Stimulated activated CD4-positive, alpha-beta T cell treated with anti-CD3 and anti-CD28 coated beads, Interleukin-2, amount 100 ng/mL, for 24 hours (primary cell): ENCODE measurements at places on chromosomes 7 and 10.

GRCh38 chr7:106257752-106258151 lies 27.0 kb downstream of the NAMPT start:
- DNase-seq: no peak

DNA sequence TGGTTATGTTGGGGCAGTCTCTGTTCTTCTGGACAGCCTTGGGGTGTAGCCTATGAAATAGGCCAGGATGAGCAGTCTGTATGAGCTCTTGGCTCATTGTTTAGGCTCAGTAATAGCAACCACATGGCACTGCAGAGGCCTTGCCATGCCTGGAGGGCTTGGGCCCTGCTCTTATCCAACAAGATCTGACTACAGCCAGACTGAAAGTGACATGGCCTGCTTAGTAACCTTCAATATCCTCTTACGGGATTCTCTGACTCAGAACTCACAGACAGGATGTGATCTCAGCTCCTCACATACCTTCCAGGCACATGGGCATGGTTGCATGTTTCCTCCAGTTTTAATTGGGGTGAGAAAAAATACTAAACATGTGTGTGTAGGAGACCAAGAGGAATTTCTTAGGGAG lies 289.3 kb downstream of the PTEN start:
- DNase-seq: peak; percentile 54

DNA sequence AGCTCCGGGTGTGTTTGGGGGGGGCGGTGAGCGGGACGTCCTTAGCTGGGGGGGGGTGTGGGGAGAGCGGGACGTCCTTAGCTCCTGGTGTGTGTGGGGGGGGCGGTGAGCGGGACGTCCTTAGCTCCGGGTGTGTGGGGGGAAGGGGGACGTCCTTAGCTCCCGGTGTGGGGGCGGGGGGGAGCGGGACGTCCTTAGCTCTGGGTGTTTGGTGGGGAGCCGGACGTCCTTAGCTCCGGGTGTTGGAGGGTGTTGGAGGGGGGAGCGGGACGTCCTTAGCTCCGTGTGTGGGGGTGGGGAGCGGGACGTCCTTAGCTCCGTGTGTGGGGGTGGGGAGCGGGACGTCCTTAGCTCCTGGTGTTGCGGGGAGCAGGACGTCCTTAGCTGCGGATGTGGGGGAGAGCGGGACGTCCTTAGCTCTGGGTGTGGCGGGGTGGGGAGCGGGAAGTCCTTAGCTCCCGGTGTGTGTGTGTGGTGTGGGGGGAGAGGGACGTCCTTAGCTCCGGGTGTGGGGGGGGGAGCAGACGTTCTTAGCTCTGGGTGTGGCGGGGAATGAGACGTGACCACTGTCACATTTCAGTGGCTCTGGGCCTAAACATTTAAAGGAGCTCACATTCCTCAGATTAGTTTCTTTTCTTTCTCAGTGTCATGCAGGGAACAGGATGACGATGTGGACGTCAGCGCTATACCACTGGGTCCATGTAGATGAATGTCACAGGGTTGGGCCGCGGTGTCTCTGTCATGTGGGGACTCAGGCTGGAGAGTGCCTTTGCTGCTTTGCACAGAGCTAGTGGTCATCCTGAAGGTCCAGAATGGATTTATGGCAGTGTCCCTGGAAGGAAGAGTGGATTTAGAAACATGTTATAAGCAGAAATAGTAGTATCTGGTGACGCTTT lies 7.5 kb downstream of the DYNC2I1 start:
- peak; percentile 45 for DNase-seq

- no peak for DNase-seq
Observed at GRCh38 chr7:152661479-152661878, 14.5 kb downstream of the XRCC2 start.

DNA sequence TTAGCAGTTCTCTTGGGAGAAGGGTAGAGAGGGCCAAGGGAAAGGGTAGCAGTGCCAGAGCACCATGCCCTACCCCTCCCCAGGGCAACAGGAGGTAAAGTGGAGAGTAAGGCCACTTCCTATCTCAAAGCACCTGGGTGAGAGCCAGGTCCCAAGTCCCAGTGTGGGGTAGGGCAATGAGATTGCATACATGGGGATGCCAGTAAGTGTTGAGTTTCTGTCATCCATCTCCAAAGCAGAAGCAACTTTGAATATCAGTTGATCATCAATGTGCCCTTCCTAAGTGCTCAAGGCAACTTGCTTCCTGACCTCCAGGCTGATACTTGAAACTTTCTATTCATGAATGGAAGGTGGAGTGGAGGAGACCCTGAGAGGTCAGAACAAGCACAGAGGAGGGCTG lies 2.2 kb upstream of the CAMK2G start:
- DNase-seq: no peak

DNA sequence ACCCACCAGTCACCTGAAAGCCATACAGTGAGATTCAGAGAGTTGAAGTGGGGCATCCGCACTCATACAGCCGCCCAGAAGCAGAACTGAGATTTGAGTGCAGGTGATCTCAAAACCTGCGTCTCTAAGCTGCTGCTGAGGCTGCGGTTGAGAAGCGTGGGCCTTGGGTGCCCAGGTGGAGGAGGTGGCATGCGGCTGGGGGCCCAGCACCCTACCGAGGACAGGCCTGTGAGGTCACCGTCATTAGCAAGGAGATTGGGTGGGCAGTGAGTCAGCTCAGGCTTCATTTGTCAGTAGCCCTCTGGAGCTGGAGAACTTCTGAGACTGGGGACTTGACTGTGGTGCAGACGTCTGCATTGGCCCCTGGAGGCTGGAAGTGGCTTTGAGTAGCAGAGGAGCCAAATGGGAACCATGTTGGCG lies 29.8 kb downstream of the ZMIZ1 start:
- no peak for DNase-seq

- DNase-seq: no peak
Observed at GRCh38 chr7:136728945-136729344, 139.5 kb upstream of the CHRM2 start.

GRCh38 chr7:12056381-12056780 lies 154.7 kb upstream of the TMEM106B start:
- no peak for DNase-seq

- DNase-seq: peak; percentile 15
Observed at GRCh38 chr10:22849077-22849805, 78.6 kb upstream of the ARMC3 start.

DNA sequence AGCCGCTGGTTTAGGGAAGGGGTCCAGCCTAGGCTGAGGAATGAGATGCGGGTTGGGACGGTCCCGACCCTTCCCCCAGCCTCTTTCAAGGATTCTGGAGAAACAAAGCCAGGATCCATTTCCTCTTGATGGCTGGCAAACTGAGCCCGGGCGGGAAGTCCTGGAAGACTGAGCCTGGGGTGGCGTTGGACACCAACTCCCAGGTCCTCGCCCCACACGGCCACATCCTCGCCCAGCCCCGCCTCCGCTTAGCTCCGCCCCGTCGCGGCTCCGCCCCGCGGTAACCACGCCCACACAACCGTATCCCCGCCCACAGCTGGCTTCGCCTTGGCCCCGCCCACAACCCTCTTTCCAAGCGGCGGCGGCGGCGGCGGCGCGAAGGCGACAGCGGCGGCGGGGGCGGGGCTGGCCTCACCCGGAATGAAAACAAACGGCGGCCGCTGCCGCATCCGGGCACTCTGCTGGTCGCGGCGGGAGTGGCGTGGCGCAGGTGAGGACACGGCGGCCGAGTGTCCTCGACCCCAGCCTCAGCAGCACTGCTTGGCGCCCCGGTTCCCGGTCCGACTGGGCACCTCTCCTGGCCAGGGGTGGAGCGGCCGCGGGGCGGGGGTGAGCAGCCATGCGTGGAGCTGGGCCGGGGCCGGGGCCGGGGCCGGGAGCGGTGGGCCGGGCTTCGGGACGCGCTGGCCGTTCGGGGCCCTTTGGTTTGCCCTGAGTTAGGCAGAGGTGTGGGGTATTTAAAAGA lies at the start of gene NUB1:
NUB1 (plus strand) TSS at position 456 of the 745 bp plus-strand sequence. CDS start 3,538 bp downstream, outside the sequence.
- DNase-seq: peak; percentile 93

DNA sequence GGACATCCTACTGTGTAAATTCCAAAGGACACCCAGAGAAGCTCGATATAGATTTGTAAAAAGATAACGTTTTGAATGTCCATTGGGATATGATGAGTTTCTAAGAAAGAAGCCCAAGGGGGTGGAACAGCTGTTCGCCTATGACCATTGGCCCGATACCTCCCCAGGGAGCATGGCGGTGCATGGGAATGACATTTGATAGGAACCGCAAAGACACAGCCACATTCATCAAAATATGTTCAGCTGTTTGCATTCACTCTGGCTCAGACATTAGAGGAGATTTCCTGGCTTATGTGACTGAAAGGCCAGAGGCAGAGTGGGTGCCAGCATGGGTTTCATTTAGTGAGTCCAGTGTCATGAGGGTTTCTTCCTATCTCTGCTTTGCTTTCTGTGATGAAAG lies 56.0 kb upstream of the BAIAP2L1 start:
- no peak for DNase-seq

DNA sequence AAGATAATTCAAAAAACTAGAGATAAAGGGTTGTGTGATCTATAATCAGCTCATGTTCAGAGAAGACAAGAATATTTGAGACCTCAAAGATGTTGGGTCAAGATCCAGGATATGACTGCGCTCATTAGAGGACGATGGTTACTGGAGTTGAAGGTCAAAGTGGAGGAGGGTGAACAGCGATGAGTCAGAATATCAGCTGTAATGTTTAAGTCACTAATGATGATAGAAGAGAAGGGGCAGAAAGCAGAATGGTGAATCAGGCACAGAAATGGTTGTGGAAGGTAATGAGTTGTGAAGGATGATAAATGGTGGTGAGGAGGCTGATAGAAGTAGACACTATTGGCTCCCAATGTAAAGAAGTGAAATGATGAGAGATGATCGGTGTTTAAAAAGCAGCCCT lies 540.3 kb downstream of the INHBA start:
- no peak for DNase-seq

DNA sequence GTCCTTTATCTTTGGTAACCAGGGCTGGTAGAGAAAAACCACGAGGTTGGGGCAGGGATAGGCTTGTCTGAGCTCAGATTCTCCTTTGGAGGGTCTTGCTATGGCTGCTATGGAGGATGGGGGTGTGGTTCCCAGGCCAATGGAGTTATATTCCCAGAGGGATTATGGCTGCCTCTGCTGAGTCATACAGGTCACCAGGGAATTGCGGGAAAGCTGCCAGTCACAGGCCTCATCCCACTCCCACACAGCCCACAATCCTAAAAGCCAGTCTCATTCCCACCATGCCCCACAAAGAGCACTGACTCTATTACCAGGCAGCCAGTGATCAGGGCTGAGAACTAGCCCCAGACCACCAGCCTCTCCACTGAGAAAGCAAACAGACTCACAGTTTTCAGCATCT lies 316.6 kb upstream of the TMEM229A start:
- no peak for DNase-seq

DNA sequence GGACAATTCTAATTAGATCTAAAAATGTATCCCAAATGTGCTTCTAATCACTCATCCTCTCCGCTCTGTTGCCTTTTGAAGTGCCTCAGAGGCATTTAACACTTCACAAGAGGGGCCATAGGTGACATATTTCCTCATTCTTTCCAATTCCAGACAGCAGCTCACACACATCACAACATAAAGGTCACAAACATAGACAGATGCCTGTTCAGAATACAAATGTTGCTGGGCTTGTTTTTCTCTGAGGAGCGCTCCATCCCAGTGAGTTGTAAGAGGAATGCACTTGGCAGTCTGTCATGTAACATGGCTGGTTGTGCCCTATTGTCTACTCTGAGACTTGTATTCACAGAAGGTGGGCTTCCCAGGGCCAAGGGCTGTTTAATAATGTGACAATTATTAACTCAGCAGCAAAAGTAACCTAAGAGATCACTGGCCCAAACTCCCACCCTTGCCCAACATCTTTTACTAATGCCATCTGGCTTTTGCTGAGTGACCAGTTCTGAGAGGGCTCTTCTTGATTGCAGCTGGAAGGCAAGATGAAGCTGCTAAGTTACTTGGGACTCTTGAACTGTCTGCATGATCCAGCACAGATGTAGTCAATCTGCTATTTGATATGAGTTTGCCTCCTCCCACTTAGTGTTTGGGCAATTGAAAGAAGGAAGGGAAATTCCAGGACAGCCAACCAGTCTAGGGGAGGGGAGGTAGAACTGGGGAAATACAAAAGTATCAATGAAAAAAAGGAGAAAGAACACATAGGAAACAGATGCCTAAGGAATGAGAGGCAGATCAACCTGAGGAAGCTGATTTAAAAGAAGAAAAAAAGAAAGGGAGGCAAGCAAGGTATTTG lies 13.6 kb downstream of the PON2 start:
- DNase-seq: no peak

DNA sequence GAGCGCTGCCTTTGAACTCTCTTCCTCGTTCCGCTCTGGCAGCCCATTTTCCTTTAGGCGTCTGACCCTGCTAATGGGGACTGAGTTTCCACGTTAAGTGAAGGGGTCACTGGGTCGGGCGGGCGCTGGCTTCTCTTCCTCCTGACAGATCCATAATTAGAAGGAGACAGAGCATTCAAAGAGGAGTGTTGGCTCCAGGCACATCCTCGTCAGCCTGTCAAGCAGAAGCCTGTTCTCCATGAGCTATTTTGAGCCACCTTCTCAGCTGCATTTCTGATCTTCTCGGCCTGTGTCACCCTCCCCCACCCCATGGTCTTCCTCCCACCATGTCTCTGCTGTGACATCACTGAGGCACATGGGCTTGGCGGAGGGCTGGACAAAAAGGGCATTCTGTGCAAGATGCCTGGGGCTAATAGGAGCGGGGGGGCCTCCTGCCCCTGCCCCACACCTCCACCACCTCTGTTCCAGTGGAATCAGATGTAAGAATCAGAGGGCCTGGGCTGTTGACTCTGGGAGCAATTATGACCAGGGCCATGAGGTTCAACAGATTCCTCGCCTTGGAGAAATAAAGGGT lies 248.1 kb downstream of the PLXNA4 start:
- no peak for DNase-seq

- no peak for DNase-seq
Observed at GRCh38 chr10:93099670-93100069, 26.0 kb downstream of the CYP26A1 start.

DNA sequence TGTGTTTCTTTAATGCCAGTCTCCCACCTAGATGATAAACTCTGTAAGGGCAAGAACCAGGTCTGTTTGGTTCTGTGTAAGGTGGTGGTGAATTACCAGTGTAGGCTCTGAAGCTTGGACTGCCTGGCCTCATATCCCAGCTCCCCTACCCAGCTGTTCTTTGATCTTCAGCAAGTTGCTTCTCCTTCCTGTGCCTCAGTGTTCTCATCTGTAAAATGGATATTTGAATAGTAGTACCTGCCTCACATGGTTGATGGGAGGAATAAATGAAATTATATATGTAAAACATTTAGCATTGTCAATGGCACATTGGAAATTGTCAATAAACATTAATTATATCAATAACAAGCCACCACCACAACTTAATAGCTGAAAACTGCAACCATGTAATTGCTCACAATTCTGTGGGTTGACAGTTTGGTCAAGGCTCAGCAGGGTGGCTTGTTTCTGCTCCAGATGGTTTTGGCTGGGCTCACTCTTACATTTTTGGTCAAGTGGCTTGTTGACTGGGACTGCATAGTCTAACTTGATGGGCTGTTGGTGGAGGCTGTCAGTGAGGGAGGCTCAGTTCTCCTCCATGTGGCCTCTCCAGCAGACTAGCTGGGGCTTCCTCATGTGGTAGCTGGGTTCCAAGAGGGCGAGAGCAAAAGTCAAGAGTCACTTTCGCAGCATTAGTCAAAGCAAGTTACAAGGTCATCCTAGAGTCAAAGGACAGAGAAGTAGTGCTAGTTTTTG lies 84.5 kb upstream of the DUSP5 start:
- DNase-seq: no peak
